RWPE1 (cell line): ENCODE measurements at places on chromosomes 11 and 22.
A peak's percentile ranks its signal among the peaks of the same experiment; 100 is the strongest.

GRCh38 chr11:123425367-123425766 is 4.7 kb upstream of the GRAMD1B start:
- no peak for DNase-seq

GRCh38 chr22:35775339-35775738 is 57.7 kb downstream of the APOL5 start:
- no peak for DNase-seq

GRCh38 chr22:37021710-37022482 is 2.4 kb downstream of the MPST start:
- no peak for DNase-seq

DNA sequence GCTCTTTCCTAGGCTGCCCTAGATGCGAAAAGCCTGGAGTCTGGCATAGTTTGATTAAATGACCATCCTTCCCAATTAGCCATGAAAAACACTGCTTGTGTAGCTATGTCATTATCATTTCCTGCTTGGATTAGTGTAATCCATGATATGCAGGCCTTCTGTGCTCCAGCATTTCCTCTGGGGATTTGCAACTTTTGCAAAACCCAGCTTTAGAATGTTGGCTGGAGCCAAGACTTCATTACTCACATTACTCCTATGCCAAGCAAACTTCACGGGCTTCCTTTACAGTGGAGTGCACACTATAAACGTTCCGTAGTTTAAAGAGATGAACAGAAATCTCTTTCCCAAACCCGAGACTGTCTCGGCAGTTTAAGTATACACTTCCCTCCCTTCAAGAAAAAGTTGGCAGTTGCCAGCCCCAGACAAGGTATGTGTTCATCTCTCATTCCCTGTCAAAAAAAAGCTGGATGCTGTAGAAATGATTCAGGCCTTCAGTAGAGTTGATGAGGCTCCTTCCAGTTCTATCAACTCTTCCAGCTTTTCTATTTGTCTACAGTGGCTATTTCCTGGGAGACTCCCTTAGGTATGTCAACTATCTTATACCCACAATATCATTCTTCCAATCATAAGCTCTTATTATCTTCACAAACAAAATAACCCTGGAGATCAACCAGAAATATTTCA is 180.0 kb downstream of the MAML2 start:
- peak; percentile 27 for DNase-seq

DNA sequence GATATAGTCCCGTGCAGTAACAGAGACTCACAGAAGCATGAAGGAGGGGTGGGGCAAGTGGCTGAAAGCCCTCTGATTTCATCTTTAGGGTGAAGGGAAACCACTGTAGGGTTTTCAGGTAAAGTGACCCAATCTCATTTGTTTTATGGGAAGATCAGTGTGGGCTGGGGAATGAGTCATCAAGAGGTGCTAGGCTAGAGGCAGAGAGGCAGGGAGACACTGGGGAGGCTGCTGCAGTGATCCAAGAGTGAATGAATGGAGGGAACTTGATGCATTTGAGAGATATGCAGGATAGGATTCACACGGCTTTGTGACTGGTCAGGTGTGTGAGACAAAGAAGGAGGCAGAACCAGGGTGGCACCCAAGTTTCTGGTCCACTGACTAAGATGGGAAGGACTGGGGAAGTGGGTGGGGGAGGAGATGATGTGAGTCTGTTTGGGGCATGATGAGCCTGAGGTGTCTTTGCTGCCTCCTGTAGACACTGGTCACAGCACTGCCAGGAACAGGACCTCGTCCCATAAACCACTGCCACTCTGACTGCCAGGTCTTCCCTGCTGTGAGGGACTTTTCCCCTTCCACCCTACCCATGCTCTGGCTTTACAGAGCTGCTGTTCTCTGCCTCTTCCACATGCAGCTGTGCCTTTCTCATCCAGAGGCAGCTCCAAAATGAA is 239.0 kb downstream of the TENM4 start:
- DNase-seq, result no peak

DNA sequence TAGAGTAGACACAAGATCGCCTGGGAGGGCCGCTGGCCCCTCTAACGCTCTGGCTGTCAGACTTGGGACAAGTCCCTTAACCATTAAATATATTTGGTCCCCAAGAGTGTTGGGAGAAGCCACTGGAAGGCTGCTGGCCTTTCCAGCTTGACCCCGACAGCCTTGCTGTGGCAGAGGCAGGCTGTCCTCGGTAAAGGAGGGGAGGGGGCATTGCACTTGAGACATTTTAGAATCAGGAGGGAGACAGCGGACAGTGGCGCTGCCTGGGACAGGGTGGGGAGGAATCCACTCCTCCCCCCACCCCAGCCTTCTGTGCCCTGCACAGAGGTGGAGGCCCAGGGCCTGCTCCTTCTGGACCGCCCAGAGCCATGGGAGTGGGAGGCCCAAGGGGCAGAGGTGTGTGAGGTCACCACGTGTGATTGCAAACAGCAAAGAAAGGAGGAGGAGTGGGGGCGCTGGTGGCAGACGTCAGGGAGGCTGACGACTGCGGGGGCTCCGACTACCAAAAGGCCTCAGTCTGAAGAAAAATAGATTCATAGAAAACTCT is 28.9 kb downstream of the APOL1 start:
- no peak for DNase-seq

GRCh38 chr22:17942721-17943120 is 81.6 kb downstream of the MICAL3 start:
- DNase-seq, result no peak

- no peak for DNase-seq
These were observed 8.4 kb downstream of the CYTH4 start for GRCh38 chr22:37290737-37291136.

DNA sequence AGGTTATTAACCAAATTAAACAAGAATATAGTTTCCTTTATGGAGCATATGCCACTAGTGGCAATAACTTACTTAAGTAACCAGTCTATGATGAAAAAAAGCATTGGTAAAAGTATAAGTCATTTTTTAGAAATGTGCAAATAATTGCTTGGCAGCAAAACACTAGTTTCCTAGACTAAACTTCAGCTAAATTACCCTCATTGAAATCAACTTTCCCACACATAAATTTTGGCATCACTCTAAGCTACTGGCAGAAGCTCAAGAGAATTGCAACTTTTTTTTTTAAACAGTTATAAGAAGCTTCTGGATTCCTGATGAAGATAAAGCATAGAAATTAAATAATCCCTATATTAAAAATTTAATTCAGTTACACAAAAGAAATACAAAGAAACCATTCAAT is 12.5 kb downstream of the CCDC34 start:
- no peak for DNase-seq

GRCh38 chr11:26662916-26663315 is 58.9 kb downstream of the SLC5A12 start:
- no peak for DNase-seq

GRCh38 chr11:28228196-28228895 is 120.2 kb downstream of the METTL15 start:
- DNase-seq, result peak; percentile 1

DNA sequence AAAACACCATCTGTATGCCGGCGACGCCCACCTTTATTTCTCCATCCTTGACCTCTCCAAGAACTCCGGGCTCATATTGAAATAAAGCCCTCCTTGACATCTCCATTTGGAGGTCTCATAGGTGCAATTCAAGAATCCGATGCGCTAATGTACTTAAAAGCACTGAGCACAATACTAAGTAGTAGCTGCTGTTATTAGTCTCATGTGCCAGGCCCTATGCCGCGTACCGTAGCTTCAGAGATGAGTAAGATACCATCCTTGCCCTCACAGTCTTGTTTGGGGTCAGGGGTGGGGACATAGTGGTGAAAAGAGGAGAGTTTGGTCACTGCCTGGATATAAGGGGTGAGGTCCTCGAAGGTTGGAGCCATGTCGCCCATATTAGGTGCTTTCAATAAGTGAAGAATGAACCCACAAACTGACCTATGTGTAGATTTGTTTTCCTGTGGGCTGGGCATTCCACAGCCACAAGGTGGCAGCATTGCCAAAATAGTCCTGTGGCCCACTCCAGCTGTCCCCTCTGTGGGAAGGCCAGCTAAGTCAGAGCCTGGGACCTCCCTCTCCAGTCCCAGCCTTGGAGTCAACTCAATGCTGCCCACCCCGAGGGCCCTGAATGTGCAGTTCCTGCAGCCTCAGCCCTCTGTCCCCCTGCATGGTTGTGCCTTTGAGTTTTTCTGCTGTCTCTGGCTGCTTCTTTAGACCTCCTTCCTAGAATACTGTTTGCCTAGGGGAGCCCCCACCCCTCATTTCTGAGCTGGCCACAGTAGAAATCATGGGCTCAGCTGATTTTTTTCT is 6.5 kb downstream of the DCPS start:
- DNase-seq, result peak; percentile 60

DNA sequence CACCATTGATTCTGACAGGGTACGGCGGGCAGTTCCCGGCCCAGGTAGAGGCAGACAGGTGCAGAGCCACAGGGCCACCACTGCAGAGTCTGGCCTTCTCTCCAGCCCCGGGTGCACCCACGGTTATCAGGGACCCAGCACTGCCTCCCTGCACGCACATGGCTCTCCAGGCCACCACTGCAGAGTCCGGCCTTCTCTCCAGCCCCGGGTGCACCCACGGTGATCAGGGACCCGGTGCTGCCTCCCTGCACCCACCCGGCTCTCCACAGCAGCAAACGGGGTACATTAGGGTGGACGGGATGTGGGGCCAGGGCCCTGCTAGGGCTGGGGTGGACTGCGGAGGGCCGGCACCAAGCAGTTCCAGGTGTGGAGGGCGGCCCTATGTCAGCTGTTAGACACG is 272.9 kb downstream of the BRD1 start:
- no peak for DNase-seq

DNA sequence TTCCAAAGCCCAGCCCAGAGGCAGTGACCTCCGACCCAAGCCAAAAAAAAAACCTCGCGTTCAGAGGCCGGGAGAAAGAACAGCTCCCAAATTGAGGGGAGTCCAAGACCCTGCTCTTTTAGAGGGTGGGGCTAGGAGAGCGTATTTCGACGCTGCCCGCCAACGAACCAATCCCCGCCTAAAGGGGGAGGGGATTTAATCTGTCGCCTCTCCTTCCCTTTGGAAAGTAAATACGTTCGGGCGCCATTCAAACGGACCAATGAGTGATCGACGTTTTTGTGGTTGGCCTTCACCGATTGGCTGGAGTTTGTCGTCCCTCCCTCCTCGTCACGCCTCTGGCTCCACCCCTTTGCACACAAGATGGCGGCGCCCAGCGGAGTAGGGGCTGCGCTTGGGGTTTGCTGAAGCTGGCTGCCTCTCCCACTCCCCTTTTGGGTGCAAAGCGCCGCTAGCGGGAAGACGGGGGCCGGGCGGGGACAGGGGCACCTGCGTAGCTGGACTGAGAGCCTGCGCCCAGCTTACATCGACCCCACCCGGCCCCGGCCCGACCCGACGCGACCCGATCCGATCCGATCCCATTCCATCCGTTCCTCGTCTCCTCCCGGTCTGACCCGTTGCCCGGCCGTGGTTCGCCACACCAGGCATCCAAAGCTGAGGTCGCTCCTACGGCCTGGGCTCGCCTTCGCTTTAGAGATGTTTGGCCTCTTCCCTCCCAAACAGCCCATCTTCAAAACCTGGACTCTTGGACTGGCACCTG is at the start of gene RNF26:
RNF26 (plus strand) TSS at position 354 of the 757 bp plus-strand sequence. CDS start 596 bp downstream, outside the sequence.
- peak; percentile 100 for DNase-seq

DNA sequence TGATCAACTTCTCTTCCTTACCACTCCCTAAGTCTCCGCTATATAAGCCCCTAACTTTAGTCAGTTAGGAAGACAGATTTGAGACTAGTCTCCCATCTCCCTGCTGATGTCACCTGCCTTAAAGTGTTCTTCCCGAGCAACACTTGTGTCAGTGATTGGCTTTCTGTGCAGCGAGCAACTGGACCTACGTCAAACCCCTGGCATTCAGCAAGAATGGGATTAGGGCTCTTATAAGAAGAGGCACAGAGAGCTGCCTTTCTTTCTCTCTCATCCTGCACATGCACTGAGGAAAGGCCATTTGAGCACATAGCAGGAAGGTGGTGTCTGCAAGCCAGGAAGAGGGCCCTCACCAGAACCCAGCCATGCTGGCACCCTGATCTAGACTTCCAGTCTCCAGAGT is 116.6 kb upstream of the THY1 start:
- DNase-seq, result no peak

- no peak for DNase-seq
These were observed 25.3 kb upstream of the SESN3 start for GRCh38 chr11:95256321-95256779.

DNA sequence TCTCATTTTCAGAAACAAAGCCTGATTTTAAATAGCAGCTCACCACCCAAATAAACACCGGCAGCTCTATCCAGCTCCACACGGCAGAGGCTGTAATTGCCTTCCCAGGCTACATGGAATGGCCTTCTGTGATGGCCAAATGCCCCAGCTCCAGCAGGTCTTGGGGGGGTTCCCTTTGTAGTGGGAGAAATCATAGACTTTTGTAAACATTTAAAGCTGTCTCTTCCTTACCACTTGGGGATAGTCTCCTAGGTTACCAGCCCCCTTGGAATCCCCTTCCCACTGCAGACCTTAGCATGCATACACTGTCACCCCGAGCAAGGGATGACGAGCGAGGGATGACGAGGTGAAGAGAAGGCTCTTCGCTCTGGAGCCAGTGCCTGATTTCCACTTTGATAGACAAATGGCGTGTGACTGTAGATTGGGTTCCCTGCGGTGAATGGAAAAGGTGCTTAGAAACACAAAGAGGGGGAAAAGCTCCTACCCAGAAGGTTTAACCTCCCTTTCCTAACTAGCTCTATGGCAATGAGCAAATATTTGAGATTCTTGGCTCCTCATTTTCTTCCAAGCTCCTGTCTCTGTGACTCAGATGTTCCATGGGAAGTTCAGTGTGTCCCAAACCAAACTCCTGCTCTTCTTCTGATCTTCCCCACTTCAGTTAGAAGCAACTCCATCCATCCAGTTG is 108.0 kb upstream of the CADM1 start:
- DNase-seq, result no peak

DNA sequence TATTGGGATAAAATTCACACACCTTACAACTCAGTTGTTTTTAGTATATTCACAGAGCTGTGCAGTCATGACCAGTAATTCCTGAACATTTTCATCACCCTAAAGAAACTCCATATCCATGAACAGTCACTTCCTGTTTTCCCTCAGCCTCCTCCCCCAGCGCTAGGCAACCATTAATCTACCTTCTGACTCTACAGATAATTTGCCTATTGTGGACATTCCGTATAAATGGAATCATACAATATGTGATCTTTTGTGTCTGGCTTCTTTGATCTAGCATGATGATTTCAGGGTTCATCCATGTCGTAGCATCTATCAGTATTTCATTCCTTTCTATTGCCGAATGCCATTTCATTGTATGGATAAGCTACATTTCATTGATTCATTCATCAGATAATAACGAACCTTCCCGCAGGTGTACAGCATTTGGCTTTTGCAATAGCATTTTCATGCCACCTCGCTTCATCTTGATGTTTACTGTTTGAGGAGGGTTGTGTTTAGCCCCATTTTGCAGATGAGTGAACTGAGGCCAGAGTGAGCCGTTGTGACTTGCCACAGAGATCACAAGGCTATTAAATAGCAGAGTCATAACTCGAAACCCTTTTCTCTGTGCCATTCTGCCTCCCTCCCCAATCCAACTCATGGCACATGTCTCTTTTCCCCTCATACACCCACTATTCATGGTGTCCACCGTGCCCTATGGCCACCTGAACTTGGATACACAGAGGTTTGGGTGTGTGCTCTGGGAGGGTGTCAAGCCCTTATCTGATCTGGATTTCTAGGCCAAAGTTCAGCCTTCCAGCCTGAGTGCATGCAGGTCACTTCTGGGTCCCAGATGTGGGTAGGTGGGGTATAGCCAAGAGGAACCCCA is 11.1 kb upstream of the MYH9 start:
- peak; percentile 58 for DNase-seq

- no peak for DNase-seq
These were observed 613.5 kb upstream of the CCDC179 start for GRCh38 chr11:23473782-23474181.

- DNase-seq, result no peak
These were observed 9.4 kb downstream of the CCDC188 start for GRCh38 chr22:20141186-20142077.
